Stimulated activated CD8-positive, alpha-beta memory T cell treated with anti-CD3 and anti-CD28 coated beads, Interleukin-4, amount 100 ng/mL, for 1 hour (primary cell): ENCODE measurements at places on chromosomes 7 and 10.

GRCh38 chr7:277228-277627 is 12.7 kb upstream of the FOXL3 start:
- no peak for DNase-seq

GRCh38 chr7:1883031-1883761 is 213.1 kb downstream of the ELFN1 start:
- DNase-seq = no peak

GRCh38 chr7:15836651-15837050 is 150.2 kb upstream of the MEOX2 start:
- DNase-seq = no peak

- no peak for DNase-seq
Measured at GRCh38 chr7:143975617-143976016, 21.0 kb downstream of the OR2F1 start.
